ENCODE measurements at places on chromosomes 5 and 9.

DNA sequence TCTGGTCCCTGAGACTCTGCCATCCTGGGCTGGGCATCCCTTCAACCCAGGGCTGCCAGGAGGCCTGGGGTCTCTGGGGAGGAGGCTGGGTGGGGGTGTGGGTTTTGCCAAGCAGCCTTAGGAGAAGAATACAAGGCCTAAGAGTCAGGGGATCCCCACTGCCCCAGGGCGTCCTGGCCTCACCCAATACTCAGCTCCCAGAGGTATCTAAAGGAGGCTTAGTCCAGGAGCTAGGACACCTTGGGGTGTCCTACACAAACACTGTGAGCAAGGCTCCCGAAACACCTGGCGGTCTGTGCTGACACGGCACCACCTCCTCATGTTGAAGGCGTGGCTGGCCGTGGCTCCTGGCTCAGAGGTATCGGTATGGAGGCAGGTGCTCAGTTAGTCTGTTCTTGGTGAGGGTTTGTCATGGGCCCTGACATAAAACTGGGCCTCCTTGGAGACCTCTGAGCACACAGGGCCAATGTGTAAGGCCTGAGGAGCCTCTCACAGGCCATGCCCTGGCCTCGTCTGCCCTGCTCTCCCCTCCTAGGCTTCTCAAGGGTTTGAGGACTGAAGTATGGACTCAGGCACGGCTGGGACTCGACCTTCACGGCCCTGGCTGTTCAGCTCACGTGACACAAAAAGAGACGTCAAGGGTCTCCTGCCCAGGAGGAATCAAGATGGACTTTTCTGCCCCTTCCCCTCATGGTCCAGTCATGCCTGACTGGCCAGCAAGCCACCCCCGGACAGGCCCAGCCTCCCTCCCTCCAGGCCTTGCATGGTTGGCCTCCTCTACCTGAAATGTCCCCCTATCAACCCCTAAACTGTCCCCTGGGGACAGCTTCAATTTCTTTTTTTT lies 277.3 kb downstream of the FSTL4 start:
- no peak for DNase-seq

DNA sequence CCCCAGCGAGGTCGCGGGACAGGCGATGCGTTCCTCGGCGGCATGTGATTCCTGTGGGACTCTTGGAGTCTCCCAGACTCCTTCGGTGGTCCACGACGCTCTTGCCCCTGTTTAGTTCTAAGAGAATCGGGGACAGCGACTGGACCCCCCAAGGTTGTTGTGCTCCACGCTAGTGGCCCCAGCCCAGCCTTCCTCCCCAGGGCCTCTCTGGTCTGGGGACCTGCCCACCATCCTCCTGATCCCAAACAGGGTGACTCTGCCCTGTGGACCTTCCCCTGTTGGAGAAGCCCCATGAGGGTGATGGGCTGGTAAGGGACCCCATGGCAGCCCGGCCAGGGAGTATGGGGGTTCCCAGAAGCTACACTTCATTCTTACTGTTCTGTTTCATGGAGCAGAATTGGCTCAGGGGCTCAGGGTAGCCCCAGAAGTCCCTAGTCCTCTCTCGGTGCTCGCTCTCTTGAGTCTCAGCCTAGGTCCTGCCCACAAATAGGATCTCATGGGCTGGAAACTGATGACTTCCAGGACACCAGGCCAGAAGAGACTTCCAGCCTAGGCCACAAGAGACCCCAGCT lies 880 bp downstream of the CARD19 start:
- no peak for DNase-seq

DNA sequence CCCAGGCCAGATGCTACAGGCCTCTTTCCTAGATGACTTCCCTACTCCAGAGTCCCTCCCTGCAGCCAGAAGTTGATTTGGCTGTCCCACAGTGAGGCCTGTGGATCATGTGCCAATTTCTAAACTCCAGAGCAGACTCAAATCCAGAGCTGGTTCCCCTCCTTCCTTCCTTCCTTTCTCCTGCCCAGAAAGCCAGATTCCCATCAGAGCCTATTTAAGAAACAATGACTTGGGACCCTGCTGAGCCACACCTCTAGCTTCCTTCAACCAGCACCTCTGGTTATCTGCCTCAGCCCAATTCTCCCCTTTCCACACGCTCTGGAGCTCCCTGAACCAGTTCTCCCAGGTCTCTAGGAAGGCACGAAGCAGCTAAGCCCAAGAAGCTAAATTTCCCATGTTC lies 7.2 kb downstream of the FAM219A start:
- DNase-seq = no peak

- DNase-seq = no peak
Observed at GRCh38 chr5:116437922-116438578, 136.6 kb downstream of the SEMA6A start.

DNA sequence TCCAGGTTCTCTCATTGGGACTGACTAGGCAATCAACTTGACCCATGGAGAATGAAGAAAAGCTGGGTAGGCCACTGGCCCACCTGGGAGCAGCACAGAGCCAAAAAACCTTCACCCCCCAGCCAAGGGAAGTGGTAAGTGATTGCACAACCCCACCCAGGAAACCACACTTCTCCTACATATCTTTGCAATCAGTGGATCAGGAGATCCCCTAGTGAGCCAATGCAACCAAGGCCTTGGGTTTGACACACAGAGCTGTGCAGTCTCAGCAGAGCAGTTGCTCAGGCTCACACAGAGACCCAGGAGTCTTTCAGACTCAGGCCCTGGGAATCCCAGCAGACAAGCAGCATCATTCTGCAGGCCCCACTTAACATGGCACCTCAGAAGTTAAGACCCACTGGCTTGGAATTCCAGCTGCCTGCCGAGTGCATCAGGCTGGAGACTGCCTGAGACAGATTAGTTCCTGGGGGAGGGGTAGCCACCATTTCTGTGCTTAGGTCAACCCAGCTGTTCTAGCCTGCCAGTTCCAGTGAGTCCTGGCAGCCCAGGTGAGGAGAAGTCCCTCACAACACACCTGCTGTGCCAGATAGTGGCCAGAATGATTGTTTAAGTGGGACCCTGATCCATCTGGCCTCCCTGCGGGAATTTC lies 136.4 kb downstream of the SAXO1 start:
- no peak for DNase-seq
